WERI-Rb-1 (cell line): ENCODE measurements at places on chromosomes 7 and 10.
A peak's percentile ranks its signal among the peaks of the same experiment; 100 is the strongest.

DNA sequence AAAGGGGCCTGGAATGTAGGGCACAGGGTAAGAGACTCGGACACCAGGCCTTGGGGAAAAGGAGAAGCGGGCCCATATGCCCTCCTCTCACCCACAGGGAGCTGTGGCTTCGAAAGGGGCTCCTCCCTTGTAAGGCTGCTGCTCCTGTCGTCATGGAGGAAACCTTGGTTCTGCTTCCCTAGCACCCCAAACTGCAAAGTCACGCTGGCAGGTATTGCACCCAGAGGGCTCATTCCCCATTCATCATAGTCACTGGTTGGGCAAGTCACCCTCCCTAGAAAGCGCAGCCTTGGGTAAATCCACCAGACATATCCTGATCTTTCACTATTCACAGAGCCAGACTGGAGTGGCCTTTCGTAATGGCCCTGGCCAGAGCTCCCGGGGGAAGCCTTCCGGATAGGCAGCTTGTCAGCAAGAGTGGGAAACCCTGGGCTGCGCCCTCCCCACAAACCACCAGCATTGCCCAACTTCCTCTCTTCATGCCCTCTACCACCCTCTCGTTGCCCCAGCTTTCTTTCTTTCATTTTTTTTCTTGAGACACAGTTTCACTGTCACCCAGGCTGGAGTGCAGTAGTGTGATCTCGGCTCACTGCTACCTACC is 121.0 kb downstream of the HIP1 start:
- no peak for DNase-seq

DNA sequence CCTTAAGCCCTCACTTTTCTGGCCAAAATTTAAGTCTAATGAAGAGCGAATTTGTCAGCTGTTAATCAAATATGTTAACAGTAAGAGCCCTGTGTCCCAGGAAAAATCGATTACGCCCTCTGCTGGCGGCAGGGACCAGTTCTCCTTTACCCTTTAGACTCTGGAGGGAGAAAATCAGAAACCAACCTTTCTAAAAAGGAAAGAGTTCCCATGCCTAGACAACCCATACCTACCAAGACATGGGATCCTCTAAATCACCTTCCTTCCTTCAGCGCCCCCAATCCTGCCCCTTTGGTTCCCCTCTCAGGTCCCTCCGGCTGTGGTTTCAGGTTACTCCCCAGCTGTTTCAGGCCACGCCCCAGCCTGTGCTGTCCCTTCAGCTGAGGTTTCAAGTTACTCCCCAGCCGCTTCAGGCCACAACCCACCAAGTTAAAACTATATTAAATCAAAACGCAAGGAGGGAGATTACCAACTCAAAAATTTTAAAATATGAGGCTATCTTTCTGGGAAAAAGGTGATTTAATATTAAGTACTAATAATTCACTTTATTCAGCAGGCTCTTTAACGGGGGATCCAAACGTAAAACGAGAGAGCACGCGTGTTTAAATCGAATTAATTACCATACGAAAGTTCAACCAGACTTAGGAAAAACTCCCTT is 1.4 kb upstream of the AKR1B15 start:
- peak; percentile 84 for DNase-seq

GRCh38 chr10:16348891-16349290 is 87.9 kb upstream of the PTER start:
- DNase-seq = no peak

DNA sequence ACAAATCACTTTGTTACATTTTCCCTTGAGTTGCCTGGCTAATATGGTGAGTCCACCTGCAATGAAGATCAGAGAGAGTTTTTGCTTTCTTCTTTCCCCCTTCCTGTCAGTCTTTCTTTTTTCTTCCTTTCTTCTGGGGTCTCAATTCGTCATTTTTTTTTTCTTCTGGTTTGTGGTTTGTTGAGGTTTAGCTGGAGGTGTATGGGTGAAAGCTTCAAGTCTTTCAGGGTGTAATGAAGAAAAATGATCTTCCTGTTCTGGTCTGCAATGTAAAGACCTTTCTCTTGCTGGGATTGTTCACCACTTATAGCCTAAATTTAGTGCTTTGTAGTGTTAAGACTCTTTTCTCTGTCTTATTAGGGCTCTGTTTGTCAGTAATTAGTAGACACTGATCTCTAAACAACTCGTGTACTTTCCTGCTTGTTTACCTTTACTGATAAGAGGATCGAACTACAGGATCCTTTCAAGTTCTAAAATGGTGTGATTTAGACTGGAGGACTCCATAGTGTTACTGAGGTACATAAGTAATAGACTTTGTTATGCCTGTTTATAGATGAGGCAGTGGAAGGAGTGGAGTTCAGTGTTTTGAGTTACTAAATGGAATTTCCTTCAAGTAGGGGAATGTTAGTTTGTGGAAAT is 129.1 kb downstream of the SUGCT start:
- DNase-seq = no peak

GRCh38 chr7:126843336-126843735 is 409.4 kb downstream of the GRM8 start:
- DNase-seq = no peak

DNA sequence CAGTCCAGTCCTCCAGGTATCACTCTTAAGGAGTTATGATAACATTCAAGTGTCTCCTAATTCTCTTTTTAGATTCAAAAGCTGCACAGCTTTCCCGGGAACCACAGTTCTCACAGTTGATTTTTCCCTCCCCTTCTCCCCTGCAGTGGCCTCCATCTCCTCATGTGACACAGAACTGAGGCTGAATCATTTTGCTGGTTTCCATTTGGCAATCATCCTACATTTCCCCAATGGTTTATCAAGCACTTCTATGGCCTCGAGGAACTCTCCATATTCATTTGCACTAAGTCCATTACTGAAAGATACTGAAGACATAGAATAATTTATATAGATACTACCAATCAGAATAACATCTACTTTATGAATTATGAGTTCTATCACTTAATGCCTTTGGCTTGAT is 484.9 kb downstream of the GPAM start:
- no peak for DNase-seq

DNA sequence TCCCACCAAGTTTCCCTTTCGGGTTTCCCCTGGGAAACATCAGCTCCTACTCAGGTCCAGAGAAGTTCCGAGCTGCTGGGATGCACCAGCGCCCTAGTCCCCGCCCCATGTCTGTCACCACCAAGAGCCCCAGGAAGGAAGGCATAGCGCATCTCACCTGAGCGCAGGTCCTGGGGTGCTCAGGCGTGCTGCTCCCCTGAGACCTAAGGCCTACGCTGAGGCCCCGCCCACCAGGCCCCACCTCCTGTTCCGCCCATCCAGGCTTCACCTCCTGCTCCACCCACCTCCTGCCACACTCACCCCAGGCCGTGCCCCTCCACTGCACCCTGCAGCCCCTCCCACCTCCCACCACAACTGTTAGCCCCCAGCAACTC is 1.2 kb upstream of the TFR2 start:
- peak; percentile 32 for DNase-seq

DNA sequence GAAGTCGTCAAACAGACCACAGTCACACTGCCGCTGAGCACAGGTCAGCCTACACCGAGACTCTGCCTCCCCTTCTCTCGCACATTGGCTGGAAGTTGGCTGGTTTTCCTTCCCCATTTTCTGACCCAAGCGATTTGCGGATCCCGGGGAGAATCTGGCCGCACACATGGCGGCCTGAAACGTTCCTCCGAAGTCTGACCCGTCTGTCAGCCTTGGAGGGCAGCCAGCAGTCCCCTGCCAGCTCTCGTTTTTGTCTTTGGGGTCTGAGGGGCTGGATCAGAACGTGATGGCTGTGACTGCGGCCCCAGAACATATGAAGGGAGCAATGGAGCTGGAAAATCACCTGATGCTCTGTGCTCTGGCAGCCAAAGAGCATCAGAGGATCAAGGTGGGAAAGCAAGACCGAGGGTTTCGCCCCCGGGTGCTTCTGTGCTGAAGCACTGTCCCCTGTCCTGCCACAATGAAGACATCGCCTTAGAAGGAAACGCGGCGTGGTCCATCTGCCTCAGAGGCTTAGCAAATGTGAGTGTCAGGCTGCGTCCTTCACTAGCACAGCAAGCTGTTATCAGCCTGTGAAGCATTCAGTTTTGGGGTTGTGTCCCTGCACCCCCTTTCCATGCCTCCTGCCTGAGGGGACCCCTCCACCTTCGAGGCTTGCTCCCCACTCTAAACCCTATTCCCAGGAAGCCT is 119.3 kb upstream of the SHH start:
- DNase-seq = no peak

DNA sequence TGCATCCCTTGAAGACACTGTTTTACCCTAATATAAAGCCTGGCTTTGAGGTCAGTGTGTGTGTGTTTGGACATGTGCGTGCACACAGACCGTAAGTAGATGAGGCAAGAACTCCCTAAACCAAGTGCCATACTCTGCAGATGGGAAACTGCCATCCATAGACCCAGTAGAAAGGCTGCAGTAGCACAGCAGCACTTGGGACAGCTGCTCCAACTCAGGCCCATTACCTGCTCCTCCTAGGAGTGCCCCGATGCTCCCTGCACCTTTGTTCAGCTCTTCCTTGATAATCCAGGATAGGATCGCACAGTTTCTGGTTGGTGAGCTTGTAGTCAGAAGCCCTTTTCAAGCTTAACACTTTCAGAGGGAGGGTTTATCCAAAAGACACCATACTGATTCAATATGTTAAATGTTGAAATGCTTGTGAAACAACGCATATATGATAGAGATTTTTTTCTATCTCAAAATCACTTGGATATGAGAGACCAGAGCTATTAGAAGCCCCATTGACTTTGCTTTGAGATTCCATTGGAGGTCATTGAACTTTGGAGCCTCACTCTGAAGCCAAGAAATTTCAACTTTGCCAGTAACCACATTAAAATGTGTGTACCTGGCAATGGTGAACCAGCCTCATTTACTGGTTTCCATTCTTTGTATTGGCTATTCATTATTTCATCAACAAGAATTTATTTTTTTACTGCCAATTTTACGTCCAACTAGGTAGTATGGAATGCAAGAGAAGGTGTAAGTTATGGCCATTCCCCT is 757.0 kb upstream of the GALNT17 start:
- DNase-seq = no peak

DNA sequence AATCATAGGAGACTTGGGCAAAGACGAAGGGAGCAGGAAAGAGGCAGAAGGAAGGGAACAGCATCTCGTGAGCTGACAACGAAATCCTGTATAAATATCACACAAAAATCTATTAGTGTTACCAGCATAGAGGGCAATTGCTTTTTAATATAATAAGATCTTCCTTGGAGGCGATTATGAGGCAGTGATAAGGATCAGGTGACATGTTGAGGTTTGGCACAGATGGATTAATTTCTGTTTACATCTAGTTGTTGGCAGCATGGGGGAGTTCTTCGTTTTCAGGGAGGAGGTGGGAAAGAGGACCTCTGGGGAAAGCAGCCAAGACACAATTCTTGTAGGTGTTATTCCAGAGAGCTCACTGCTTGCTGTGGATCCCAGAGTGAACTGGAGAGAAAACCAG is 163.8 kb downstream of the PLXNA4 start:
- no peak for DNase-seq

- peak; percentile 56 for DNase-seq
Observed at GRCh38 chr10:22550732-22551131, 163.6 kb downstream of the PIP4K2A start.

- DNase-seq = no peak
Observed at GRCh38 chr10:64312876-64313275, 791.7 kb downstream of the REEP3 start.

DNA sequence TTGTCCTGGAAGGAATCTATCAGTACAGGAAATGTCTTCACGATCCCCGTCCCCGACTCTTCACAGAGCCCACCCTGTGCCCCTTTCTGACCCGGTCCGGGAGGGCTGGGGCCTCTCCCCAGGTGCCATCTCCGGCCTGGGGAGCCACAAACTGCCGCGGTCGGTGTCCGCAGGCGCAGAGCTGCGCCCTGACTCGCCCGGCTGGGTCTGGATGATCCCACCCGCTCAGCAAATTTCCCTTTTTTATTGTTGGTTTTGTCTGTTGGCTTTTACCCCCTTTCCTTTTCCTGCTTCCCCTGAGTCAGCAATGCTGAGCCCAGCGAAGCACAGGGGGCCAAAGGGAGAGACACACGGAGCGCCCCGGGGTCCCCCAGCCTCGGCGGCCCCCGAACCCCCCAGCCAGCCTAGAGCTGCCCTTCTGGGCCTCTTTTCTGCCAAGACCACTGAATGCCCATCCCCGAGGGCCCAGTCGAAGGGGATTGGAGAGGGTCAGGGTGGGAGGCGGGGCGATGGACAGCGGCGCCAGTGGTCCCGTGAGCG is 30.9 kb downstream of the LEP start:
- DNase-seq = no peak

DNA sequence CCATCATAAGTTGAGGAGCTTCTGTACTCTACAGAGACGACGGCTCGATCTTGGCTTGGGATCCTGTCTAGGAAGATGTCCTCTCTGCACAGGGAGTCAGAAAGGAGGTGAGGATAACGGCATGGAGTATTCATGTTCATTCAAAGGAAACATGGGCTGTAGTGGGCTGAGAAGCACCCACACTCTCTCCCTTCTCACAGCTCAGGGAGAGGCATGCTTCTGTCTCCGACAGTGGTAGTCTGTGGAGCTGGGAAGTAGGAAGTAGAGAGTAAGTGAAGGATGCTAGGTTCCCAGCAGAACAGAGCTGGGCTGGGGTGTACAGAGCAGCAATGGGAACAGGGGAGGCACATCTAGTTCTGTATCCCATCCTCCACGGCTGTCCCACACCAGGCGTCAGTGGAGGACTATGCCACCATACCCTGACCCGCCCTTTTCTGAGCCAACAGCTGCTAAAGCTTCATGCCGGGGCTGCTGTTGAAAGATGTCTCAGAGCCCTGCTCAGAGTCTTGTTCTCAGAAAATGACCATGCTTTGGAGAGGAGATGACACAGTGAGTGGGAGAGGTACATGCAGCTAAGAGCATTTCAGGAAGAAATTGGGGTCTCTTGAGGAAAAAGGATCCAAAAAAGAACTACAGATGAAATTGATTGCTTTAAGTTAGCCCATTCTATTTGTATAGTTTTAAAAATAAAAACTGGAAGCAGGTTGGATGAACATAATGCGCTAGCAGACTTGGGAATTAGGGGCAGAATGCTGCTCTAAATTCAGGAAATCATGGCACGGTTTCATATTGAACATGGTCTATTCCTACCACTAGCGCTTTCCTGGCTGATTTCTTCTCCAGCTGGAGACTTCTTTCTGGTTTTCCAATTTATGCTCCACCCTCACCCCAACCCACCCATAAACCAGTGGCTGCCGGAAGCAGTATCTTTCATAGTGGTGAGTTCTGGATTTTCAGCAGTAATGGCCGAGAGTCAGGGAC is 138.6 kb downstream of the CHN2 start:
- DNase-seq = no peak
